ENCODE measurements at places on chromosomes 5 and 9.

DNA sequence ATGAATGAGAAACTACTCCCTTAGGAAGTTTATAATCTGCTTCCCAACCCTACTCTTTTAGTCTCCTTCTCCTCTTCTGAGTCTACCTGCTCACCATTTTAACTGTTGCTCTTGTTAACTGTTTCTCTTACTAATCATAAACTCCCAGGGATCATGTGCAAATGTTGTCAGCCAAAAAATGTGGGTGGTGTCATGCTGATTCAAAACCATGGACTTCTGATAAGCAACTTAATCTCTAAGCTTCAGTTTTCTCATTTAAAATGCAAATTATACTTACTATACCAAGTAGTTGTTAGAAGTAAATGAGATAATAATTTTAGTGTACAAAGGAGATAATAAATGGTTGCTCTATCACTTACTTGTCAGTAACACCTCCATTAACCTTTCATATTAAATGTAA lies 45.9 kb upstream of the TLX3 start:
- DNase-seq, result no peak

GRCh38 chr5:87008751-87009560 lies 258.7 kb upstream of the RASA1 start:
- DNase-seq, result no peak

DNA sequence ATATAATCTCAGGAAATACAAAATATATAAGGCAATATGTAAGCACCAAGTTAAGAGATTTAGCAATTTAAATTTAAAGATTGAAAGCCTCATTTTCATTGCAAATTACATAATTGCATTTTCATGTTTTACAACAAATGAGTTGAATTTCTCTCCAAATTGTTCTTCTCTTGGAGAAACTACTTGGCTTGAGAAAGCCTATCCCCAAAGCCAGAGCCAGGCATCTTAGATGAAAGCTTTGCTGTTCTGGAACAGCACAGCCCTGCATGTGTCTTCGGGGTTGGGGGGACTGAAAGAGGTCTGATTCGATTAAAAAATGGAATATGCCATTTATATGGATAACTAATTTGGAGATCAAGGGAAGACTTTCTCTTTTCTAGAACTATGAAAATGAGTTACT lies 212.0 kb downstream of the PARP8 start:
- DNase-seq, result no peak

GRCh38 chr9:129414377-129414992 lies 206.4 kb downstream of the C9orf50 start:
- no peak for DNase-seq

DNA sequence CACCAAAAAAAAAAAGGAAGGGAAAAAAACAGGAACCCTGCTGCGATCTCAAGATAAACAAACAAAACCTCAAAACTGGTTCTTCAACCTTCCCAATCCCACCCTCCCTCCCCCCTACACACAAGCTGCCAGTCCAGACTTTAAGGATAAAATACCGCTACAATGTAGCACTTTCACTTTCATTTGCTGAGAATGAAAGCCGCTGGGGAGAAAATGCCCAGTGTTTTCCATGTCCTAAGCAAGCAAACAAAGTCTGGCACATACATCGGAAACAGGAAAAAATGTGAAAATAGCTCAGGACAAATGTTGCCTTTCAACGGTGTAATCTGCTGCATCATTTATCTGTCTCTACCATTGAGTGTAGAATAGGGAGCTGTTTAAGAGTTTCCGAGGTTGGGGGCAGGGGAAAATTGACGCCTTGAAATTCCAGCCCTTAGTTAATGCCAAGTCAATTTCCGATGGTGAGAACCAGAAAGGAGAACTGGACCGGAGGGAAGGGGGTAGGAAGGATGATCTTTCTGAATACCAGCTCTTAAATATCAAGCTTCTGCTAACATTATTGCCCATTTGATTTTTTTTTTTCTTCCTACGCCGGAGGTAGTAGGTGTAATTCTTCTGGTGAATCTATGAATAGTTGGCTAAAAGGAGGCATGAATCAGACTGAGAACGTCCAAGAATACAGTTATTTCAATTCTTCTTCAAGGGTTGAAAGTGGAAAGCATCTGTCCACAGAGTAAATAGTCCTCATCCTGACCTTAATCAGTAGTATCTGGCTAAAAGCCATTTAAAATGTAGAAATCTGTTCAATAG lies 1.2 kb upstream of the ADAMTS6 start:
- DNase-seq, result no peak

DNA sequence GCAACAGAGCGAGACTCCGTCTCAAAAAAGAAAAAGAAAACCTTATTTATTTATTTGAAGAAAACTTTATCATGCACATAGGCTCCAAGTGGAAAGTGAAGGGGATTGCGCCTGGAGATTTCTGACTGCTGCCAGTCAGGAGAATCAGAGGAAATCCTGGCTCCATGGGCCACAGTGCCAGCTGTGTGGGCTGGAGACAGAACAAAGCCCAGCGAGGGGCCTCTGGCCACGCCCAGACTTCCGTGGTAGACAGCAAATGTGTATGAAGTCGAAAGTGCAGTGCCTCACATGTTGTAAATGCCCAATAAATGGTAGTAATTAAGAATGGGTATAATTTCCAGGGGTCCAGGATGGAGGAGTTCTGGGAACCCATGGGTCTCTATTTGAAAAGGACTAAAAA lies 75.8 kb upstream of the WWC1 start:
- no peak for DNase-seq

DNA sequence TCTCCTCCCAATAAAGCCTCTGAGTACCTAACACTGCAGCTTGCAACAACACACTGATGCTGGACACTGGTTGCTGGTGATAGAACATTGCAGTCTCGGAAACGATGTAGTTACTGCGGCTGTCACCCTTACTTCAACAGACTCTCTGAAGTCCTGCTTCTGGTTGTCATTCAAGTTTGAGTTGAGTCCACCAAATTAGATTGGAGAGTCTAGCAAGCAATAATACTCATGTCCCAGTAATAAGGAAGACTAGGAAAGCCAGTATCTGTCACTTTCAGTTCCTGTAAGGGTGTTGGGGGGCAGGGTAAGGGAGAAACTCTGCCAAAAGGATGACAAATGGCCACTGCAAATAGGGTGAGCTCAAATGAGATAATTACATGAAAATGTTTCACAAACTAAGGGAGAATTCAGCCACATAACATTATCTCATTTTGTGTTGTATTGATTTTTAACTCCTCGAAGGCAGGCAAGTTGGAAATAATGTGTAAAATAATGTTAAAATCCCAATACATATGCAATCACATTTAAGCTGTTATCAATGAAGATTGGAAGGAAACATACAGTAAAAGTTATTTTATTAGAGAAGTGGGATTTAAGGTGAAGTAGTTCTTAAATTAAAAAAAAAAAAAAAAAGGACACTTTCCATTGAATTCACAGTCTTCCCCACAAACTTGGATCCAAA lies 849 bp upstream of the IFT74 start:
- DNase-seq, result no peak

GRCh38 chr9:17611917-17612316 lies 33.1 kb downstream of the SH3GL2 start:
- DNase-seq, result no peak

- no peak for DNase-seq
Measured at GRCh38 chr9:76552751-76553455, 93.9 kb downstream of the GCNT1 start.
